Renal cortex interstitium (tissue), 15 donors: ENCODE measurements at places on chromosomes 7 and 10.

DNA sequence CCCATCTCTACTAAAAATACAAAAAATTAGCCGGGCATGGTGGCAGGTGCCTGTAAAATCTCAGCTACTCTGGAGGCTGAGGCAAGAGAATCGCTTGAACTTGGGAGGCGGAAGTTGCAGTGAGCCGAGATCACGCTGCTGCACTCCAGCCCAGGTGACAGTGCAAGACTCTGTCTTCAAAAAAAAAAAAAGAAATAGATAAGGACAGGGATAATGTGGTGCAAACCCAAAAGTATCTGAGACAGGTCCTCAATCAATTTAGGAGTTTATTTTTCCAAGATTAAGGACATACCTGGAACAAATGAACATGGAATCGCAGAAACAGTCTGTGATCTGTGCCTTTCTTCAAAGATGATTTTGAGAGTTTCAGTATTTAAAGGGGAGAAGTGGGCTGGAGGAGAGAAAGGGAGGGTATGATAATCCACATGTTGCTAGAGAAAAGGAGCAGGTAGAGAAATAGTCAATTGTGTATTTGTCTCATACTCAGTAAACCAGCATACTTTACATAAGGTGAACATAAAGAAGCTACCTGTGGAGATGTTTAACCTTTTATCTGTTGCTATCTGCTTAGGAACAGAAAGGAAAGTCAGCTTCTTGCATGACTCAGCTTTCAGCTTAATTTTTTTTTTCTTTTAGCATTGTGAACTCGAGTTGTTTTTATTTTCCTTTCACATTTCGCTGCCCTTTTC, 4.9 kb upstream of the MTPN start:
- no peak for DNase-seq

DNA sequence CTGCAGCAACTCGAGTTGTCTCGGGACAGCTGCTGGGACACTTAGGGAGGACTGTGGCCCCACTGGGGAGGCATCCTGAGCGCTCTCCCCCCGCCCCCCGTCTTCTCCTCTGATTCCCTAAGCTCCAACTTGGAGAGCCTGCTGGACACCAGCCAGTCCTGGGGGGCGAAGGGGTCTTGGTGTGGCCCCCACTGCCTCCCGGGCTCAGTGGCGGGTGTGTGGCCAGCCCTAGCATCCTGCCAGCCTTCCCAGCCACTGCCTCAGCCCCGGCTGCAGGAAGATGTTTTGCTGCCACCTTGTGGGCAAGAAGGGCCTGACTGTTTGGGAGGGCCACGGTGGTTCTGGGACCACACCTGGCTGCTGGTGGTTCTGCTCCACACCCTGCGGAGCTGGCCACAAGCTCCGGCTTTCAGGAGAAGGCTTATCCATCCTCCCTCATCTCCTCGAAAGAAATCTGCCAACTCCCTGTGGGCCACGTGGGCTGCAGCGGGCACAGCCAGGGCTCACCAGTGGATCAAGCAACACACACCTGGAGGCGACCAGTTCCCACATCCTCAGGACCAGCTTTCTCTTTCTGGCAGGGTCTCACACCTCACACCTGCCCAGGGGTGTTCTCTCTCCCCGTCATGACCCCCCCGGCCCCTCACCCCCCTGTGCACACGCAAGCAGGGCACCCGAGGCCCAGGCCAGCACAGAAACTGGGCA, 24.8 kb downstream of the AGAP3 start:
- DNase-seq: no peak

DNA sequence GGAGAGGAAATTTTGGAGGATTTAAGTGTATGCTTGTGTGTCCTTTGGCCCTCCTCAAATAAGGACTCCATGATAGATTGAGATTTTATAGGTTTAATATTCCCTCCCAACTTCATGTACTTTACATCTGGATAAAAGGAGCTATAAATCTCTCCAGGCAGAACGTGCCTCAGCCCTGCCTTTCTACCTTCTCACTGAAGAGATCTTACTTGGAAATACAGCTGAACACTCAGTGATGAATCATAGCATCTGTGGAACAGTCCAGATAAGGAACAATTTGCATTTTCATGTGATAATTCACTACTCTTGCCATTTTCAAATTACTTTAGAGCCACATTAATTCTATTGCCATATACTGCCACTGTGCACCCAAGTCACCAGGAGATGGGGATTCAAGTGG, 364.6 kb upstream of the PODXL start:
- DNase-seq: no peak

DNA sequence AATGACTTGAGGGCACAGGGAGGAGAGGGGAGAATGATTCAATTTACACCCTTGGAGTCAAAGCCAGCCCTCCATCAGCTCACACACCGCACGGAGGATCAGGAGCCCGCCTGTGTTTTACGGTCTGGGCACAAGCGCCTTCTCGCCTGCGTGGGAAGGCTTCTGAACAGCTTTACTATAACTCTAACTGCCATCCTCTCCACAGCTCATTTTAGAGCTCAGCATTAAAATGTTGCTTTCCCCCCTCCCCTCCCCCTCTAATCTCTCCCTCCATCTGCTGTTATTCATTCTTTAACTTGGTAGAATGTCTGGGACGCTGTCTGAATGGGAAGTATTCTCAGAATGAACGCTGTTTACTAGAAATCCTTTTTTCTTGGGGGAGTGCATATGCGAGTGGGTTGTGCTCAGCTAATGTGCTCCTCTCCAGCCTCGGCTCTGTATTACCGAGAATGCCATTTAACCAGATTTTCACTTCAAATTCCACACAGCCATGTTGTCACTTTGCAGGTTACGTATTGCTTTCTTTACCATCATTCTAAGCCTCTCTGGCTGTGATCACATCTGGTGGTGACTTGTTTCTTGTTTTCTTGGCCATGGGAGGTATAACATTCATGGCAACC, 140.1 kb downstream of the GFRA1 start:
- DNase-seq: no peak

DNA sequence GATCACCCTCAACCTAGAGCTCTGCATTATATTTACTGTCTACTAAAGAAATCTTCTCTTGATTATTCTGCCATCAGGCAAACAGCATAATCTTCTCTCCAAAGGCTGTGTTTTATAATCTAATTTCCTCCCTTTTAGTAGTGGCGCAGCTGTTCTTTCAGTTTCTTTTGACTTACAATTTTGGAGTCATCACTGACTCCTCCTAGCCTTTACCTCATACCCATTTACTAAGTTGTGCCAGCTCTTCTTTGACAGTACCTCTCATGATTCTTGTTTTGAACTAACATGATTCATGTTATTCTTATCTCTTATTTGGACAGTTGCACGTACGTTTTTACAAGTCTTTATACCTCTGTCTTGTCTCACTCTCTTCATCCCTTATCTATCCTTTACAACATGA, 113.0 kb downstream of the FOXP2 start:
- DNase-seq: no peak

- no peak for DNase-seq
Observed at GRCh38 chr7:78203042-78203720, 404.6 kb downstream of the PHTF2 start.

DNA sequence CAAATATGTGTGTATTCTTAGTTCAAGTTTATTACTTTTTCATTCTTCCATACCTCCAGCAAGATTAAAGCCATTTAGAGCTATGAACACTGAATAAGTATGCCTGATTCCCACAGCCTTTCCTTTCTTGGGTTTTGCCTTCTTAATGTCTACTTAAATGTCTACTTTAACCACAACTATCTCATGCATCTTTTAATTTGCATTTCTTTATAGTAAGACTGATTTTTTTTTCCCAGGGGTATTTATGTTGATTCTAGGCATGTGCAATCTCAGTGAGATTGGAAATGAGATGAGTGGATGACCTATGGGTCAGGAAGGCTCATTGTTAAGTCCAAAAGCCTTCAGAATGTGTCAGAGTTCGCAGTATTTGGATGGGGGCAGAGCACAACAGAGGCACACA, 3.6 kb downstream of the PCBD1 start:
- no peak for DNase-seq
